ENCODE measurements at places on chromosomes 2 and 18.

GRCh38 chr18:23583071-23583865 lies 3.0 kb downstream of the NPC1 start:
- DNase-seq = no peak

DNA sequence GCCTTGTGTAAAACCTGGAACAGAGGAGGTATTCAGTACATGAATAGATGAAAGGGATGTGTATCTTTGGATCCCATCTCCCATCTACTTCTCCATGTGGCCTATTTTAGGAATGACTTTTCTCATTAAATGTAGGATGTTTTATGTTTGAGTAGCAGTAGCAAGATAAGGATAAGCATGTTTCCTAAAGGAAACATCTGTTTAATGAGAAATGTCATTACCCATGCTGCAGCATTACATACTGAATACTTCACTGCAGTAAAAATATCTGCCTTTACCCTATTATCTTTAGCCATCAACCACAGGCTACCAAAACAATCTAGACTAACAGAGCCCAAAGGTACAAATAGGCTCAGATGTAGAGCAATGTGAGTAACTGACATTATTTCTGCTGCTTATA lies 419.2 kb upstream of the CYRIA start:
- DNase-seq = peak; percentile 63

GRCh38 chr2:236857781-236858180 lies 227.9 kb upstream of the COPS8 start:
- no peak for DNase-seq

- DNase-seq = peak; percentile 99
Observed at GRCh38 chr2:191486584-191487320, 191.2 kb upstream of the NABP1 start.

DNA sequence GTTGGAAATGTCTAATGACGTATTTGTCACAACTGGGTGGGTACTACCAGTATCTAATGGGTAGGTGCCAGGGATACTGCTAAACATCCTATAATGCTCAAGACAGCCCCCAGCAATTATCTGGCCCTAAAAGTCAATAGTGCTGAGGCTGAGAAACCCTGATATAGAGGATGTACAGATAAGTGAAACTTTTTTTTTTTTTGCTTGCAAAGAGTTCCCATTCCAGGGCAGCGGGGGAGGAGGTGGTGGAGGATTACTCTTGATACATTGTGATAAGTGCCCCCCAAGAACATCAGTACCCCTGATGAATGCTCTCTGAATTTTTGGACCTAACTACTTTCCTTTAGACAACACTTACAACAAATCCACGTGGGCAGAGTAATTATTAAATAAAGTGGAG lies 329.7 kb upstream of the SPRED2 start:
- no peak for DNase-seq

- DNase-seq = peak; percentile 90
Observed at GRCh38 chr2:191710411-191710900, 32.5 kb downstream of the NABP1 start.

- DNase-seq = no peak
Observed at GRCh38 chr2:24731923-24732322, 61.3 kb downstream of the PTRHD1 start.

- no peak for DNase-seq
Observed at GRCh38 chr2:172107690-172108586, 5.2 kb upstream of the DLX2 start.
